ENCODE measurements at places on chromosomes 3 and 15.
A peak's percentile ranks its signal among the peaks of the same experiment; 100 is the strongest.

GRCh38 chr3:26345613-26346012 is 277.0 kb upstream of the LRRC3B start:
- no peak for DNase-seq

- DNase-seq, result no peak
Measured at GRCh38 chr3:24548278-24548677, 53.6 kb upstream of the THRB start.

- DNase-seq, result no peak
Measured at GRCh38 chr15:31660816-31661215, 334.2 kb downstream of the KLF13 start.

DNA sequence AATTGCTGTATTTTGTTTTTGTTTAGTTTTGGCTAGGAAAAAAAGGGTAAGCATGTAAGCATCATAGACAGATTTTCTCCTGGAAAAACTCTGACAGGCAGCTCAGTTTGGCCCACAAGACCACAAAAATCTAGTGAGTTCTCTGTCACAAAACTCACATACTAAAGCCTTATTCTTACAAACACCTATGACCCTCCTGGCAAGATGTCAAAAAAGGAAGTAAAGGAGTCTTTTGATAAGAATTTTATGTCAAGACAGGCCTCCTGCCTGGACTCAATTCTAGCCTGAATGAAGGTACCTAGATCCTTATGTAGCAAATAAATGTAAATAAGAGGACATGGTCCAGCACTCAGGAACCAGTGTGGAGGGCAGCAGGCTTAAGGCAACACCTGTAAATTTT is 668.3 kb upstream of the ZNF385D start:
- DNase-seq, result no peak

GRCh38 chr3:36674816-36675215 is 89.5 kb downstream of the DCLK3 start:
- no peak for DNase-seq

DNA sequence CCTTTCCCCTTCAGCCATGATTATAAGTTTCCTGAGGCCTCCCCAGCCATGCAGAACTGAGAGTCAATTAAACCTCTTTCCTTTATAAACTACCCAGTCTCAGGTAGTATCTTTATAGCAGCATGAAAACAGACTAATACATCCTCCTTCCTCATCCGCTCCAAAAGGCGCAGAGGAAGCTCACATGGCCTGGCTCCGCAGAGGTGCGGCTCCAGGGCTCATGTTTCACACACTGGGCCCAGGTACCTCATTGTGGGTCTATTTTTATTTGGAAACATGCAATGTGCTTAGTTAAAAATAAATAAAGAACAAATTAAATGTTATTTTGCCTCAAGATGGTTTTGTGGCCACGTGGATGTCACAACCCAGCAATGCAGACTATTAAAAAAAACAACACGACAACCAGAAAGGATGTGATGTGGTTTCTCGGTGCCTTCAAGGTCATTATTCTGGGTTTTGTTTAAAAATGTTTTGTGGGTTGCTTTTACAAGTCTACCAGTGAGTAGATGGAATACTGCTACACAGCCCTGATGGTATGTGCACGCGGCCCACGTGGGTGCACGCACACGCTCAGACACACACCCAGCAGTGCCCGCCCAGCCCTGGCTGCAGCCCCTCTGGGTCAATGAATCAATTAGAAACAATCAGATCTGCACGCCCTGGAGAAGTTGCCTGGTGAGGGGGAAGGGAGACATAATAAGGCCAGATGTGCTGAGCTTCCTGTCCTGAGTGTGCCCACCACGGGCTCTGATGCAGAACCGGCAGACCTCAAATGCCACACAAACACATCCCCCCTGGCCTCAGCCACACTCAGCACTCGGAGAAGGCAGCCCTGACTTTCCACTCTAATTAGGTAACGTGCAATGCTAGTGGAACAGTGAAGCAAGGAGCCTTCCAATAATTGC is 140.1 kb downstream of the ADAMTS17 start:
- DNase-seq, result no peak

DNA sequence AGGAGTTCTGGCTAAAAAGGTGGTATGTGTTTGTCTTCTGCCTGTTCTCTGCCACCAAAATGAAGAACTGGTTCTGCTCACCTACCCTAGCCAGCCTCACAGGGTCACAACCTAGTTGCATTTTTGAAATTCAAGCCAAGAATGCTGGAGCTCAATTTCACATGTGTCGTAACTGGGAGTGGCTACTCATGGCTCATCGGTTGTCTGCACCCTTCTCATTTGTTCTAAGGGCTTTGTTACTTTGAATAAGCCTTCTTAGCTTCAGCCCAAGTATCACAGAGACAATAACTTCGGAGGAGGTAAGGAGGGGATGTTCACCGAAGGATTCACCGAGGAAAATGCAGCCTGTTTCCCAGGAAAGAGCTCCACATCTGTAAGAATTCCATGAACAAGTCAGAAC is 134.3 kb upstream of the RARB start:
- no peak for DNase-seq

DNA sequence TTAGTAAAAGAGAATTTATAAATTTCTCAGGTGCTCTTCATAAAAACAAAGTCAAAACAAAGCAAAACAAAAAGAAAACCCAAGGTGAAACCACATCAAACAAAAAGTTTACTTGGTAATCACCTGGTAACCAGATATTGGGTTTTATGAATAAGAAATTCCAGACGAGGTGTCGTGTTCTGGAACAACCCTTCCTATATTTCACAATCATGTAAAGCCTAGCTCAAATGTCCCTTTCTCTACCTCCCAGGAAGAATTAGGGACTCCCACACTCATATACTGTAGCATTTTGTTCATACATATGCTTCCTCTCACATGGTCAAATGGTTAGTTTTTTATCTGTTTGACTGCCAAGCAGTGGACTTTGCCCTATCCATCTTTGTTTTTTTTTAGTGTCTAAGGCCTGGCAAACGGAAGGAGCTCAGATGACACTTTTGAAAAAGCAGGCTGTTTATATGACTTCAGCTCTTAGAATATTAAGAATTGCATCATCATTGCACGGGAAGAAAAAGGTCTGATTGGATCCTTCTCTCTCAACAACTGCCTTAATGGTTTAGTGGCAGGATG is 326.7 kb upstream of the TBL1XR1 start:
- no peak for DNase-seq

DNA sequence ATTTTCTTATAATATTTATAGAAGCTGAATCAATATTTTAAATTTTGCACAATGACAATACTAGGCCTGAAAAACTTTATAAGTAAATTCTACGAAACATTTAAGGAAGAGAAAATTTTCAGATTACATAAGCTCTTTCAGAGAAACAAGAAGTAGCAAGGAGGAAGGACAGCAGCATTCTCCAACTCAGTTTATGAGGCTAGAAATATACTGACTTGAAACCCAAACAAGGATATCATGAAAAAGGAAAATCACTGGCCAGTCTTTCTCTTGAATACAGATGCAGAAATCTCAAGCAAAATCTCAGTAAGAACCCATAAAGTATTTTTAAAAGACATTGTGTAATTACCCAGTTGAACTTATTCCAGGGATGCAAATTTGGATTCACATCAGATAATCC is 121.3 kb downstream of the STAC start:
- no peak for DNase-seq

GRCh38 chr3:156434921-156435320 is 120.0 kb downstream of the SSR3 start:
- no peak for DNase-seq

- DNase-seq, result no peak
Measured at GRCh38 chr3:28122227-28122626, 119.2 kb upstream of the CMC1 start.

- DNase-seq, result no peak
Measured at GRCh38 chr3:4314688-4315087, 11.5 kb downstream of the SETMAR start.

GRCh38 chr3:18124501-18124900 is 300.6 kb downstream of the SATB1 start:
- DNase-seq, result no peak

DNA sequence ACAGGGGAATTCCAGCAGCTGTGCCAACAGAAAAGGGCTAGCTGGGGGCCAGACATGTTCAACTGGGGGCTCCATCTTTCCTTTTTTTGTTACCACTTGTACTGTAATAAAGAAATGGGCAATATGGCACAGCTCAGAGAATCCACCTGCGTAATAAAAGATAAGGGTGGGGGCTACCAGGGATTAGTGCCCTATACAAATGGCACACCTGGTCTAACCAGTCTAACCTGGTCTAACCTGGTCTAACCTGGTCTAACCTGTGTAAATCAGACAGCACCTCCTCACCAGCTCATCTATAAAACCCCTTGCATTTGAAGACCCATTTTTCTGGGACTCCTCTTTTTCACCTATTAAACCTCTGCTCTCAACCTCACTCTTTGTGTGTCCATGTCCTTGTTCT is 26.2 kb upstream of the CLDN16 start:
- DNase-seq, result no peak

DNA sequence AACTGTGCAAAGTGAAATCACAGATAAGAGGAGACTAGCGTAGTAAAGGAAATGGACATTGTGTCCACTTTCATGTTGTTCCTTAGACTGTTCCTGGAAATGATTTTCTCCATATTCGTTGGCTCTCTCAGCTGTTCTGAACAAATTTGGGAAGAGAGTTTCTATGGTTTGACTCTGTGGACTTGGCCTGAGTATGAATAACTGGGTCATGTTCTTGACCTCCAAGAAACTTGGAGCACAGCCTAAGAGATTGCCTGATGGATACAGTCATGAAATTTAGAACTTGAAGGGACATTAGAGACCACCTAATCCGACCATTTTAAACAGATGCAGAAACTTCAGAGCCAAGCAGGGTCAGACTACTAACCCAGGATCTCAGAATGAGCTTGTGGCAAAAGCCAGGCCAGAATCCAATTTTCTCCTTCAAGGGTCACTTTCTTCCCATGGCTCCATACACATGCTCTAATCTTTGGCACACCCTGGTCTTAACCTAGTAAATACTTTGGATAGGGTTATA is 430.4 kb downstream of the RBMS3 start:
- DNase-seq, result no peak

DNA sequence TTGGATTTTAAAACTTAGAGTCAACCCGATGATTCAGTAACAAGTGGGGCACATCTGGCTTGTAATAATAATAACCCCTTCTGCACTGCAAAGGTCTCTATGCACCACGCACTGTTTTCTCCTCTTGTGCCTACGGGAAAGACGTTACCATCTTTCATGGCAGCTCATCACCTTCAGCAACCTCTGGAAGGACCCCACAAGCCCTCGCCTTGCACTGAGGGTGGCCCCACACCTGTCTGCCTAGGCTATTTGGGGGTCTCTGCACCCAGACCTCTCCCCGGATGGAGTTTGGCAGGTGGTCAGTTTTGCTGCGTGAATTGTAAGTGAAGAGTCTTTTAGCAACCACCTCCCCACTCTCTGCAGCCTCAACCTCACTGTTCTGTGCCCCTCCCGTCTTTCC is 138.6 kb upstream of the MEF2A start:
- no peak for DNase-seq

GRCh38 chr3:186772701-186773417 is 10.5 kb upstream of the EIF4A2 start:
- DNase-seq, result peak; percentile 82

- DNase-seq, result no peak
Measured at GRCh38 chr3:186883686-186884058, 41.2 kb downstream of the ADIPOQ start.

GRCh38 chr3:48320996-48321395 is 12.5 kb downstream of the SPINK8 start:
- DNase-seq, result no peak

DNA sequence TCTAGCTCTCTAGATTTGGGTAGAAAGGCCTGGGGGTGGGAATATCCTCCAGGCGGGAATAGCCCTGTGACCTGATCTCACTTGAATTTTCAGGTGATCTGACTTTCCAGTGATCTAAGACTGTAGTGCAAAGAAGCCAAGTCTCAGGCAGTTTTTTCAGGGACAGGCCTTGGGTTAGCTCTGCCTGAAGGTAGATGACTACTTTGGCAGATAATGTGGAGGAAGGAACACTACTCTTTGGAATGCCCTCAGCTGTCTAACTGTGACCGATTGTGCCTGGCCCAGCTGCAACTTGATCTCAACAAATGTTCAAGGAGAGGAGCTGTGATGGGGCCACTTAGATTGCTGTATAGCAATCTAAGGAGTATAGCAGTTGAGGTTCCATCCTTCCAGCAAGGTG is 193.7 kb downstream of the TCF12 start:
- no peak for DNase-seq

GRCh38 chr15:43330780-43331087 is 361 bp upstream of the LCMT2 start:
- no peak for DNase-seq

- peak; percentile 46 for DNase-seq
Measured at GRCh38 chr3:67113802-67114407, 115.8 kb downstream of the KBTBD8 start.

DNA sequence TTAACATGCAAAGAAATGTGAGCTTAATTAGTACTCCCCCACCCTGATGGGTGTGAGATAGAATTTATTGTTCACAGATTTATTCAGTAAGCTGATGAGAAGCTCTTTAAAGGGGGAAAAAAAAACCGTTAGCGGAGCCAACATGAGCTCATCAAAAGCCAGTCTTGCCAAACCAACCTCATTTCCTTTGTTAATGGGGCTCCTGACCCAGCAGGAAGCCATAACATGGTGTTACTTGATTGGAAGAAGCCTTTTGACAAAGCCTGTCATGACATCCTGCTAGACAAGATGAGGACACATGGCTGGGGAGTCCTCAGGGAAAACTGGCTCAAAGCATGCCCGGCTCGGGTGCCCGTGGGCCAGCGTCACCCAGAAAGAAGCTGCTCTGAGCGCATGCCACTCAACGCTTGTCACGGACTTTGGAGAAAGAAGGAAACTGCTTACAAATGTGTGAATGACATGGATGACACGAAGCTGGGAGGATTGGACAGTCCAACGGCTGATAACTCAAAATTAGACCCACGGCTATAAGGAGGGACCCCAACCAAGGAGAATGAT is 64.6 kb downstream of the SLCO2A1 start:
- DNase-seq, result no peak

DNA sequence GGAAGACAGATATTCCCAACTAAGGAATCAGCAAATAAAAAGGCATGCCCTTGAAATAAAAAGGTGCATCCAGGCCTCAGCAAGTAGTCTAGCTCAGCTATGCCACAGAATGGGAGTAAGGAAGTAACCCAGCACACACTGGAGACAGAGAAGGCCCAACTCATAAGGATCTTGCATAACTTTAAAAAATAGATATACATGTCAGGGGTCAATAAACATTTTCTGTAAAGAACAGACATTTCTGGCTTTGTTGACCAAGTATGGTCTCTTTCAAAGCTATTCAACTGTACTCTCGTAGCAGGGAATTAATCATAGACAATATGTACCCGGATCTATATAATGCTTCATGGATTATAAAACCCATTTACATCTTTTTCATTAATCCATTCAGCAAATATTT is 449.3 kb downstream of the TAFA4 start:
- DNase-seq, result no peak

GRCh38 chr3:25724948-25725645 is 58.1 kb downstream of the NGLY1 start:
- no peak for DNase-seq

- DNase-seq, result no peak
Measured at GRCh38 chr3:141653847-141654246, 84.3 kb upstream of the RNF7 start.

DNA sequence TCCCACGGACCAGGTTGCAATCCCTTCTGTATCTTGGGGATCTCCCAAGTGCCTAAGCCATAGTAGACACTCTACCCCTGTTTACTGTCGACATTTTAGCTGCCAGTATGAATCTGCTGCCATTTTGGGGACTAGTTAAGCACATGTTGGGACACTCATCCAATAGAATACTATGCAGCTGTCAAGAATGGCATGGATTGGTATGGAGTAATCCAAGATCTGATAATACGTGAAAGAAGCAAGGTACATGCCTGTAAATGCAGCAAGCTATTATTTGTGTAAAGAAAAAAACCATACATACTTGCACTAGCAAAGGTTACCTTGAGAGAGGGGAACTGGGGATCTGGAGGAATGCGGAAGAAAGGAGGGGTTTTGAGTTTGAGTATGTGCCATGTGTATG is 129.3 kb downstream of the SMAD6 start:
- no peak for DNase-seq
